CD4-positive, CD25-positive, alpha-beta regulatory T cell (primary cell): ENCODE measurements at places on chromosomes 1 and 21. TPM values are rescaled to one million over a fixed set of nuclear protein-coding genes. Genes with fewer than 3 reads are reported as not detected.
A peak's percentile ranks its signal among the peaks of the same experiment; 100 is the strongest.

AQP10 gene
- total RNA-seq: 0.81 TPM

- no peaks in the 10 kb centered on the region for H3K36me3 ChIP-seq
- H3K4me1 ChIP-seq: no peaks in the 10 kb centered on the region
- no peak for DNase-seq
- H3K4me3 ChIP-seq: no peak overlapping the region
- H3K27me3 ChIP-seq: no peaks in the 10 kb centered on the region
These were observed 178.3 kb downstream of the HMCN1 start for GRCh38 chr1:185912504-185912903.

C1orf87 gene
- not detected for total RNA-seq

NR5A2 gene
- total RNA-seq: not detected

DNA sequence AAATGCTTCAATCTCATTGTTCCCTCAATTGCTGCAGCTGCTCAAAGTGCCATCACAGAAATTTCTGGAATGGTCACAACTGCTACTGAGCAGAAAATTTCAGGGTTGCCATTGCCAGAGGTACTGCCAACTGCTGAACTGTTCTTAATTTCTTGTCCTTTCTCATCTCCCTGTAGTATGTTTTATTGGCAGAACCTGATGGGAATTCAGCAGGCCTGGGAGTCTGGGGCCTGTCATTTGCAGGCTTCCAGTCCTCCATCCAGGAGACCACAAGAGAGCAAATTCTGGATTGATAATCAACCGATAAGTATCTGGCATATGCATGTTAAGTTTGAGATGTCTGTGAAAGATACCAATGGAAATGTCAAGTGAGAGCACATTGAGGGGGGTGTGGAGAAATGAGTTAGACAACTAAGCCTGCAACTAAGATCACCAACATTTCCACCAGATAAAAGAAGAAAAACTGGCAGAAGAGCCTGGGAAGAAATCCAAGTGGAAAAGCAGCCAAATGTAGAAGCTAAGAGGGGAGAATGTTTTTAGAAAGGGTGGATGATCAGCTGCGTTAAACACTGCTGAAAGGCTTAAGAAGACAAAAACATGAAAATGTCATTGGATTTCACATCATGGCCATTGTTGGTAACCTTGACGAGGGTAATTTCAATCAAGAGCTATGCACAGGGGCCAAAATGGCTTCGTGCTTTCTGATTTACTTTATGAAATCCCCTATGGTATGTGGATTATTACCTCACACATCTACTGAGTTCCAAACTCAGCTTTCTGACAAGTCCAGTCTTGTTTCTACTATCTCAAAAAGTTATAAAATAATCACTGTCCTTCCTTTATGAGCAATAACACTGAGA is 648.1 kb downstream of the PLPP3 start:
- H3K27ac ChIP-seq: no peak overlapping the region
- H3K4me3 ChIP-seq: no peak overlapping the region
- H3K4me1 ChIP-seq: no peaks in the 10 kb centered on the region
- H3K36me3 ChIP-seq: no peaks in the 10 kb centered on the region
- no peak for DNase-seq
- no peaks in the 10 kb centered on the region for H3K27me3 ChIP-seq

GRCh38 chr1:94614168-94614815 is 72.7 kb upstream of the F3 start:
- H3K27me3 ChIP-seq: no peaks in the 10 kb centered on the region
- no peaks in the 10 kb centered on the region for H3K4me1 ChIP-seq
- H3K4me3 ChIP-seq: no peak overlapping the region
- no peaks in the 10 kb centered on the region for H3K36me3 ChIP-seq
- no peak for DNase-seq

DNA sequence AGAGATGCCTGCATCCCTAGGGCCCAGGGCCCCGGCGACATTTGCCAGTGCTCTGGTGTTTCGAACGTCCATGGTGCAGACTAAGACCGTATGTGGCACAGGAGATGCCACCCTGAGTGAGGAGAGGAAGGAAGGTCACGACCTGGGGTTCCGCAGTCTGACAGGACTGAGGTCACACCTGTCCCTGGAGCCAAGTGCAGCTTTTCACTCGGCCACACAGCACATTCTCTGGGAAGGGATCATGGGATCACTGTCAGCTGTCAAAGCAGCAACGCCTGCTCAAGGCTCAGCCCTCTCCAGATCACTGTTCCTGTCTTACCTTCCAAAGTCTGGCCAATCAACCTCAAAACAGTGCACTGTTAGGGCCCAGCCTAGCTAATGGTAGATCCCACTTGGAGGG is 243.6 kb downstream of the SIPA1L2 start:
- DNase-seq: no peak
- no peaks in the 10 kb centered on the region for H3K36me3 ChIP-seq
- no peaks in the 10 kb centered on the region for H3K4me1 ChIP-seq
- H3K27me3 ChIP-seq: no peaks in the 10 kb centered on the region
- H3K4me3 ChIP-seq: no peak overlapping the region

DNA sequence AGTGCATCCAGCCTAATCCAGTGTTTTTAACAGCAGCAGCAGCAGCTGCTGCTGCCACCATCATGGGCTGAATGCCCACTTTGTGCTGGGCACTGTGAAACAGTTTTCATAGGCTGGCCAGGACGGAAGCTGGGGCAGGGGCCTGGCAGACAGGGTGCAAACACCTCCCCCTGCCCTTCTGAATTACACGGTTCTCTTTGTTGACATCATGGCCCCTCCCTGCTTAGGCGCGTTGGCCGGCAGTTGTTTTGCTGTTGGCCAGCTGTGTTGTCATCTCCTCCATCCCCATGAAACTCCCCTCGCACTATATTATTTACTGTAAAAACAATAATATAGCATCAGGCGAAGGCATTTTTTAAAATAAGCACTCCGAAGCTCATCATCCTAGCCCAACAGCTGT is 33.1 kb downstream of the PTPRU start:
- H3K27me3 ChIP-seq: peaks cover 20% of the 10 kb centered on the region
- H3K27ac ChIP-seq: no peak overlapping the region
- no peaks in the 10 kb centered on the region for H3K36me3 ChIP-seq
- no peaks in the 10 kb centered on the region for H3K4me1 ChIP-seq

SPRR1B gene
- total RNA-seq: not detected

FASLG gene
- total RNA-seq: 0.81 TPM

ATP1A2 gene
- total RNA-seq: not detected

SERPINC1 gene
- not detected for total RNA-seq

DNA sequence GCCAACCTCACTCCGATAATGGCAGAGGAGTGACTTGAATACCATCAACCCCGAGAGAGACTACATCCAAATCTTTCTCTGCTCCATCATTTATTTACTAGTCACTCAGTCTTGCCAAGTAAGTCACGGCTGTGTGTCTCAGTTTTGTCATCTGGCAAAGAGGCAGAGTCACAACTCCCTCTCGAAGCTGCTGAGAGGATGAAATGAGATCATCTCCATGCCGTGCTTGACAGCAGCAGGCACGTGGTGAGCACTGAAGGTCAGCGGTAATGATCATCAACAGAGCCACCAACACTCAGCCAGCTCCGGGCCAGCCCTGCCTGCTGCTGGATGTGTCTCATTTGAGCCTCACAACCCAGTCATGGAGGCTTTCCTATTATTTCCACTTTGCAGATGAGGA is 19.9 kb downstream of the ALDH4A1 start:
- H3K27me3 ChIP-seq: no peaks in the 10 kb centered on the region
- H3K4me1 ChIP-seq: no peaks in the 10 kb centered on the region
- H3K4me3 ChIP-seq: no peak overlapping the region

USP21 gene
- 36.9 TPM for total RNA-seq

- peaks cover 2% of the 10 kb centered on the region for H3K27me3 ChIP-seq
- H3K36me3 ChIP-seq: no peaks in the 10 kb centered on the region
- H3K4me3 ChIP-seq: no peak overlapping the region
- H3K27ac ChIP-seq: no peak overlapping the region
- peaks cover 5% of the 10 kb centered on the region for H3K4me1 ChIP-seq
- no peak for DNase-seq
These were observed 25.0 kb downstream of the RNU5D-1 start for GRCh38 chr1:44705938-44706337.

THEMIS2 gene
- 57.1 TPM for total RNA-seq

PPIAL4G gene
- 0.20 TPM for total RNA-seq

DNA sequence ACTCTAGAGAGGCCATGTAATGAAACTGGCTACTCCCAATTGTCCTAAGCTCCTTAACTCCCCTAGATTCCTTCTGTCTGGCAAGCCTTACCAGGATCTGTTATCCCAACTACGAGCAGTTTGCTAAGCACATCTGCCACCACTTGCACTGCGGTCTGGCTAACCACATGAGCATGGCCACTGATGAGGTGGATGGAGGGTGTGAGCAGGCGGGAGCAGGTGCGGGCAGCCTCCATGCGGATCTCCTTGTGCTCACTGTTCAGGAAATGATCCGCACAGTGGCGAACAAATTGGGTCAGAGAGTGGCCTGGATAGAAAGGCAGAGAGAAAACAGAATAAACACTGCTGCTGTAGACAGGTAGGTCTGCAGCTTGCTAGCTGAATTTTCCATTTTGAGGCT is 24.0 kb downstream of the MTOR start:
- H3K27ac ChIP-seq: no peak overlapping the region
- no peaks in the 10 kb centered on the region for H3K4me1 ChIP-seq
- no peak overlapping the region for H3K4me3 ChIP-seq

- H3K4me3 ChIP-seq: peak overlapping the region; percentile 73
- peaks cover 2% of the 10 kb centered on the region for H3K27me3 ChIP-seq
- no peaks in the 10 kb centered on the region for H3K36me3 ChIP-seq
- no peak for DNase-seq
- H3K27ac ChIP-seq: peak overlapping the region; percentile 65
- H3K4me1 ChIP-seq: peaks cover 24% of the 10 kb centered on the region
These were observed 871 bp upstream of the ETS2 start for GRCh38 chr21:38804789-38805327.

DNA sequence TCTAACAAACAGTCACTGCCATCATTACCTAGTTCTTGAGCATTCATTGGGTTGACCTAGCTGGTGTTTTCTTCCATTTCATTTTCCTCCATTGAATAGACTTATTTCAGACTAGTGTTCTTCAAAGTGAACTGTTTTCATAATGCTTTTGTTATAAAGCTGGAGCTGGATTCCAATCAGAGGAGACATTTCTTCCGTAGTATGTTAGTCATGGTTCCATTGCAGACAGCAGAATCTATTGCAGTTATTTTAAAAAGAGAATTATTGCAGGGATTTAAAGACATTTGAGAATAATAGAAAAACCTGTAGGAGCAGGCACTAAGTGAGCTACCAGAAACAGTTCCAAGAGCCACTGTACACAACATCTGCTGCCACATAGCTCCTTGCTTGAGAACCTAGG is 50.0 kb downstream of the HHAT start:
- no peak for DNase-seq
- H3K4me3 ChIP-seq: no peak overlapping the region
- H3K4me1 ChIP-seq: no peaks in the 10 kb centered on the region

- H3K27ac ChIP-seq: no peak overlapping the region
- H3K27me3 ChIP-seq: no peaks in the 10 kb centered on the region
- no peak overlapping the region for H3K4me3 ChIP-seq
- H3K36me3 ChIP-seq: no peaks in the 10 kb centered on the region
These were observed 149.9 kb upstream of the CAMK1G start for GRCh38 chr1:209433649-209434031.

- DNase-seq: no peak
- H3K4me3 ChIP-seq: no peak overlapping the region
- no peaks in the 10 kb centered on the region for H3K27me3 ChIP-seq
- no peaks in the 10 kb centered on the region for H3K4me1 ChIP-seq
- H3K27ac ChIP-seq: no peak overlapping the region
- H3K36me3 ChIP-seq: no peaks in the 10 kb centered on the region
These were observed 488.1 kb upstream of the PRMT6 start for GRCh38 chr1:106568201-106568974.

- H3K4me3 ChIP-seq: no peak overlapping the region
- H3K36me3 ChIP-seq: no peaks in the 10 kb centered on the region
- no peaks in the 10 kb centered on the region for H3K27me3 ChIP-seq
- H3K27ac ChIP-seq: no peak overlapping the region
These were observed 106.7 kb upstream of the COL6A1 start for GRCh38 chr21:45874716-45875415.

- H3K27ac ChIP-seq: no peak overlapping the region
- no peaks in the 10 kb centered on the region for H3K27me3 ChIP-seq
- H3K4me1 ChIP-seq: peaks cover 3% of the 10 kb centered on the region
- no peak overlapping the region for H3K4me3 ChIP-seq
- no peak for DNase-seq
These were observed 19.8 kb downstream of the MIIP start for GRCh38 chr1:12039164-12039525.

HSD3B1 gene
- not detected for total RNA-seq

DNA sequence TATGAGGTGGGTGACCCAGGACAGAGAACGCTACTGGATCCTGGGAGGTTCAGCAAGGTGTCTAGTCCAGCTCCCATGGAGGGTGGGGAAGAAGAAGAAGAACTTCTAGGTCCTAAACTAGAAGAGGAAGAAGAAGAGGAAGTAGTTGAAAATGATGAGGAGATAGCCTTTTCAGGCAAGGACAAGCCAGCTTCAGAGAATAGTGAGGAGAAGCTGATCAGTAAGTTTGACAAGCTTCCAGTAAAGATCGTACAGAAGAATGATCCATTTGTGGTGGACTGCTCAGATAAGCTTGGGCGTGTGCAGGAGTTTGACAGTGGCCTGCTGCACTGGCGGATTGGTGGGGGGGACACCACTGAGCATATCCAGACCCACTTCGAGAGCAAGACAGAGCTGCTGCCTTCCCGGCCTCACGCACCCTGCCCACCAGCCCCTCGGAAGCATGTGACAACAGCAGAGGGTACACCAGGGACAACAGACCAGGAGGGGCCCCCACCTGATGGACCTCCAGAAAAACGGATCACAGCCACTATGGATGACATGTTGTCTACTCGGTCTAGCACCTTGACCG is 8.6 kb upstream of the PIGV start:
- no peak overlapping the region for H3K27ac ChIP-seq
- DNase-seq: no peak
- H3K27me3 ChIP-seq: no peaks in the 10 kb centered on the region
- peaks cover 72% of the 10 kb centered on the region for H3K36me3 ChIP-seq
- peaks cover 4% of the 10 kb centered on the region for H3K4me1 ChIP-seq

GRCh38 chr1:117592155-117592554 is 13.7 kb upstream of the TENT5C start:
- H3K27me3 ChIP-seq: no peaks in the 10 kb centered on the region
- no peak overlapping the region for H3K4me3 ChIP-seq
- H3K27ac ChIP-seq: no peak overlapping the region

DNA sequence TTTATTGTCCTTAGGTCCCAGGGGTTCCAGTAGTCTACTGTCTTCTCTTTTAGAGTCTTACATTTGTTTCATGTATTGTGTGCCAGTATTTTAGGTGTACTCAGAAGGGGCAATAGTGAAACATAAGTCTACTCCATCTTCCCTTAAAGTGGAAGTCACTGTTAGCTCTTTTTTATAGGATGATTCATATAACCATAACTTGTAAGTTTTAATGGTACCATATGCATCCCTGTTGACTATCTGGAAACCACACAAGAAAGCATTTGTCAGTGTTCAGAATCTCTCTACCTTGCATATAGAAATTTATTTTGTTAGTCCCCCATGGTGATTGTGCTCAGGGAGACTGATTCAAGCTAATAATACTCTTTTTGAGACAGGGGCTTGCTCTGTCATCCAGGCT is 149.9 kb downstream of the HS2ST1 start:
- no peaks in the 10 kb centered on the region for H3K36me3 ChIP-seq
- H3K27ac ChIP-seq: no peak overlapping the region
- no peaks in the 10 kb centered on the region for H3K4me1 ChIP-seq
- no peak overlapping the region for H3K4me3 ChIP-seq
- no peak for DNase-seq
- no peaks in the 10 kb centered on the region for H3K27me3 ChIP-seq
